ENCODE measurements at places on chromosomes 2 and 18.

DNA sequence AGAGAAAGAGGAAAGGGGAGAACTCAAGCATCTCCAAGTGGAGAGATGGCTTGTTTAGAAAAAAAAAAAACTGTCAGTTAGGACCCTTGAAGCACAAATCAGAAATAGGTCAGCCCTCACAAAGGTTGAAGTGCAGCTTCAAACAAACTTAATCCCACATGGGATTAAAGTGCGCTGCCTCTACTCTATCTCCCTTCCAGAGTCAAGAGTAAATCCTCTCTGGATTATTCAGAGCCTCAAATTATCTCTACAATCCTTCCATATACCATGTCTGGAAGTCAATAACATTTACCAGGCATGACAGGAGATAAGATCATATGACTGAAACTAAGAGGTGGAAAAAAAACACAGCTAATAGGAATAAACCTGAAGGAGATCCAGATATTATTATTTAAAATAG lies 69.8 kb downstream of the SMAD7 start:
- no peak for DNase-seq

DNA sequence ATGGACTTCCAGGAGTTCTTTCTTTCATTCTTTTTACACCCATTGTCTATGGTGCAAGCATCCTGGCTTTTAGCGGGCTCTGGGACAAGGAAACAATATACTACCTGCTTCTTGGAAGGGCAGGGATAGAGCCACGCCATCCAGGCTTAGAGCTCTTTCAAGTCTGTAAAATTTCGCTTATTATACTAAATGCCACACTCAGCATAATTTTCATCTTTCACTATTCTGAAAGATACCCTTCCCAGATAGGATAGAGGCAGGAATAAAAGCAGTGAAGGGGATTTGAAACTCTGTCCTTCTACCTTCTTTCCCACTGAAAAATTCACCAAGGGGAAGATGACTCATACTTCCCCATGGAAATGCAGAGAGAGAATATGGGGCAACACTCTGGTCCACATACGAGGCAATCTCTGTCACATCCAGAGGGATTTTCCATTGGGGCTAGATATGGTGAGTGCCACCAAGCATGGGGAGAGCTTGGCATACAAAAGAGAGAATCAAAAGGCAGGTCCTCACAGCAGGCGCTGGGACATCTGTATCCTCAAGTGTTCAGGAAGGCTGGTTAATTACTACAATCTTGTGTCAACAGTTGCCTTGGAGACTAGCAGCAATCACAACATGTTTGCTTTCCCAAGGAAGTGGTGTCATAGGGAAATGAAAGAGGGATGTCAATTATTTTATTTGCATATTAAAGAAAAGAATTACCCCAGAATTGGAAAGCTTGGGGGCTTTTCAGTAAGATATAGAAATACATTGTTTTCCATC lies 127.6 kb downstream of the TDRD15 start:
- peak; percentile 94 for DNase-seq

GRCh38 chr2:80149991-80150390 lies 154.6 kb downstream of the LRRTM1 start:
- DNase-seq = no peak

DNA sequence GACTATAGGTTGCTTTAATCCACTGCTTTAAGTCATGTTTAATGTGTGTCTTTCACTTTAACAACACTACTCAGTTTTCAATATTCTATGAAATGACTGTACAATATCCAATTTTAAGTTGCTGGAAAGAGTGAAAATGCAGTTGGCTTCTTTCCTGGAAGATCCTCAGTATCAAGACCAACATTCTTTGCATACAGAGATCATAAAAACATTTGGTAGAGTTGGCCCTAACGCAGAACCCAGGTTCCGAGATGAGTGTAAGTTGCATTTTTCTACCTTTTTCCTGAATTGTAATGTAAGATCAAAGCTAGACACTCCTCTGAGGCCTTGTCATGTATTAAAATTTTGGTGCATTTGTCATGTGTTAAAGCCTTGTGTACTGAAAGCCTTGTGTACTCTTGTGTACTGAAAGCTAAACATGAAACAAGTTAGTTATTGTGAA lies 42.9 kb upstream of the TNFRSF11A start:
- no peak for DNase-seq

DNA sequence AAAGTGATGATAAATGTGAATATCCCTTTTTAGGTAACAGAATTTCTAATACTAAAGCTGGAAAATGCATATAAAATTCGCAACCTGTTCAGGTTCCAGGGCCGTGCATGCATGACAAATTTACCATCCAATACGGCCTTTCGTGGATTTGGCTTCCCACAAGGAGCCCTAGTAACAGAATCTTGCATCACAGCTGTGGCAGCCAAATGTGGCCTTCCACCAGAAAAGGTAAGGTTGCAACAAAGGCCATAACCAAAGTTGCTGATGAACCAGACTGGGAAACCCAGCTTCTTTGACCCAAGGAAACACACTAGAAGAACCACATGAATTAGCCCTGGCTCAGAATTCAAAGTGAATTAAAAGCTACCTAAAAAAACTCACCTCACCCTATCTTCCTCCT lies 49.6 kb upstream of the BZW1 start:
- DNase-seq = no peak

Data from DMS153 (cell line).